Stimulated activated naive CD4-positive, alpha-beta T cell (primary cell): ENCODE measurements at places on chromosomes 2 and 18.

DNA sequence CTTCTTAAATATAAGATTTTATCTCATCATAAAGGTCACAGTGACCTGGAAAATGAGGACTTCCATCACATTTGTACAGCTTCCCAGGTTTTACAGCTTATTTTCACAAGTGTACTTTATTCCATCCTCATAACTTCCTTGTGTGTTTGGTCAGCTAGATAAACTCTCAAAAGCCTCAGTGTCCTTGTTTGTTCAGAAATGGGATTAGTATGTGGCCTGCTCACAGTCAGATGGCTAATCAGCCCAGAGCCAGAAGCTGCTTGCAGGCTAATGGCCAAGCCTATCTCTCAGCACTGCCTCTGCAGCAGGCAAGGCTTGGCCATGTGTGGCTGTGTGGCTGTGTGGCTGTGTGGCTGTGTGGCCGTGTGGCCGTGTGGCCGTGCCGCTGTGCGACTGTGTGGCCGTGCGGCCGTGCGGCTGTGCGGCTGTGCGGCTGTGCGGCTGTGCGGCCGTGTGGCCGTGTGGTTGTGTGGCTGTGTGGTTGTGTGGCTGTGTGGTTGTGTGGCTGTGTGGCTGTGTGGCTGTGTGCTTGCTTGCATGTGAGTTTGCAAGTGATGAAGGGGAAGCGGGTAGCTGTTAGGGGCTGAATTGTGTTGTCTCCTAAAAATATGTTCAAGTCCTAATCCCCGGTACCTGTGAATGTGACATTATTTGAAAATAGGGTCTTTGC lies 233.0 kb upstream of the TNP1 start:
- DNase-seq, result no peak

DNA sequence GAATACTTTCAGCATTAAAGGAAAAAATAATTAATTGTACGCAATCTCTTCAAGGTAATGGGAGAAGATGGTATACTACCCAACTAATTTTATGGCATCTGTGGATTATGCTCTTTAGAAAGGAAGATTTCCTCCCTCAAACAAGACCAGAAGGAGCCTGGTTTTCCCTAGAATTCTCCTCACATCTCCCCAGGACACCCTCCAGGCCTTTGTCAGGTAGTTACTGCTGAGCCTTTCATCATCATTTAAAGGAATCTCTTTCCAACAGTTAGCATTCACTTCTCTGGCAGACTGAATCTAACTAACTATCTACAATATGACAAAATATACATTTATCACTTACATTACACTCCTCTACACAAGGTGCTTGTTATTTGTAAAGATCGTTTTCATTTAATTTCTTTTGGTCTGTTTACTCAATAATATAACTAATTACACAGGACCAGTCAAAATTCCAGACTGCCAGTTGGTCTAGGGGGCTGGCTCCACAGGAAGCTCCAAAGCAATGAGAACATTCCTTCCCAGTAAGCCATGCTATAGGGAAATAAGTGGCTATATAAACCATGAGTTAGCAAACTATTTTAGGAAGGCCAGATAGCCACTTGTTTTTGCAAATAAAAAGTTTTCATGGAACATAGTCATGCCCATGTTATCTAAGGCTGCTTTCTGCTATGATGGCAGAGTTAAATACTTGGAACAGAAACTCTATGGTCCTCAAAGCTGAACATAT lies 19.1 kb downstream of the ZNF24 start:
- no peak for DNase-seq

DNA sequence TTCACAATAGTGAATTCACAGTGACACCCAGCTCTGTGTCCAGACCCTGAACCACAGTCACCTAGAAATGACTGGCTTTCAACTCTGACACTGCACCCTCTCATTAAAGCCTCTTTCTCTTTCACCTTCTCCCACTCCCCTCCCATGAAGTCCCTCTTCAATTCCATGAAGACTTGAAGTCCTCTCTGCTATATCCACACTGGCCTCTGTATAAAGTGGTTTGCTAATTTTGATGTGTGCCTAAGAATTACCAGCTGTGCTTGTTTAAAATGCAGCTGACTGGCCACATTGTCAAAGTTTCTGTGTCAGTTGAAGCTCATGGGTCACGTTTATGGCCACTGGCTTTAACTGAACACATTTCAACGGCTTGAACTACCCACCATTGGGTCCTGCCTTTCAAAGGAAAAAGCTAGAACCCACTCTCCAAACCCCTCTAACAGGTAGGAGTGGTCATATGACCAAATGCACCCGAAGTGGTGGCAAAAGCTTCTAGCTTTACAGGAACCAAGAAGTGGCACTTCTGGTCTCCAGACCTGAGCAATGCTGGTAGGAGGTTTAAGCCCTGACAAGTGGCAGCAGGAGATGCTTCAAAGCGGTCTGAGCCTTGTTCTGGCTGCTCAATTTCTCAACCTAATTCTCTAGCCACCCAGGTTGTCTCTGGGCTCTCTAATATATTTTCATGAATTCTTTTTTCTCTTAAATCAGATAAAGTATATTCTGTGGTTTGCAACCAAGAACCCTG lies 34.2 kb downstream of the B4GALT6 start:
- DNase-seq, result no peak

- no peak for DNase-seq
Measured at GRCh38 chr2:142220239-142220638, 89.4 kb upstream of the LRP1B start.

GRCh38 chr18:37965572-37965970 lies 400.0 kb upstream of the CELF4 start:
- no peak for DNase-seq

GRCh38 chr2:14633061-14633460 lies 544 bp downstream of the LRATD1 start:
- DNase-seq, result no peak

DNA sequence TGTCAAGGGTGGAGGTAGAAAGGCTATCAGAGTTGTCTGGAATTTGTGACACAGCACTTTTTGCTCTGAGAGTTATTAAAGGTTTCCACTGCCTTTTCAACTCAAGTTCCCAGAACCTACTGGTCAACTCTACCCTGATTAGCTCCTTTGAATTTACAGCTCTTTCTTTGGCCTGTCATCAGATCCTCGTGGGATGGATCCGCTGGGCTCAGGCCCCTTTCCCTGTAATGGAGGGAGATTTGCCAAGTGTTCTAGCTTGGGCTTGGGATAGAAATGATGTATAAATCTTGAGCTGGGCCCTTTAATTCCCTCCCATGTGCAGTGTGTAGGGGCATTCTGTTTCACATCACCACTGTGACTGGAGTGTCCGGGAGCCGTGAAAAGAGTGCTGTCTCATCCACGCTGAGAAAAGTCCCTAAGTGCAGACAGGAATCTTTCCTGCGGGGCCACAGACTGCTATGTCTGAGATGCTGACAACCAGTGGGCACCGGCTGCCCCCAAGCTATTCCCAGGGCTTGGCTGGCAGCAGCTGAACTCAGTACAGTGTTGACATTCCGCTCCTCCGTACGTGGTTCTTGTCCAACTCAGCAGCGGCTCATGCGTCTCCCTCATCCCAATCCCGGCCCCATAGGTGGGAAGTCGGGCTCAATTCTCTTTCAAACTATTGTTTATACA lies 46.9 kb upstream of the ARHGAP28 start:
- no peak for DNase-seq

DNA sequence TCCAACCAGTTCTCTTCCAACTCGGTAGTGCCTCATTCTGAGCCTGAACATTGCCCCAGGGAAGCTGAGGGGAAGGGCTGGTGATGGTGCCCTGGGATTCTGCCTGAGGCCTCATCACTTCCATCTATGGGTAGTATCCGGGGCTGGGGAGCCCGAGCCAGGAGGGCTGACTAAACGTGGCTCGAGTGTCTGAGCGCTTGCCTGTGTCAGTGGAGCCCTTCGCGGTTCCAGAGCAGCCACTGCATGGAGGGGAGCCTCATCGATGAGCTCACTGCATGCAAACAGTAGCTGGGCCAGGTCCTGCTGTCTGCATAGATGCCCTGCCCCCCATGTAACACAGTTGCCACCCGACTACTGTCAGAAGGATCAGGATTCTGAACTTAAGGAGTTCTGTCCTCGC lies 129.3 kb downstream of the GLI2 start:
- DNase-seq, result no peak

- no peak for DNase-seq
Measured at GRCh38 chr2:41364842-41365241, 683.0 kb upstream of the PKDCC start.

DNA sequence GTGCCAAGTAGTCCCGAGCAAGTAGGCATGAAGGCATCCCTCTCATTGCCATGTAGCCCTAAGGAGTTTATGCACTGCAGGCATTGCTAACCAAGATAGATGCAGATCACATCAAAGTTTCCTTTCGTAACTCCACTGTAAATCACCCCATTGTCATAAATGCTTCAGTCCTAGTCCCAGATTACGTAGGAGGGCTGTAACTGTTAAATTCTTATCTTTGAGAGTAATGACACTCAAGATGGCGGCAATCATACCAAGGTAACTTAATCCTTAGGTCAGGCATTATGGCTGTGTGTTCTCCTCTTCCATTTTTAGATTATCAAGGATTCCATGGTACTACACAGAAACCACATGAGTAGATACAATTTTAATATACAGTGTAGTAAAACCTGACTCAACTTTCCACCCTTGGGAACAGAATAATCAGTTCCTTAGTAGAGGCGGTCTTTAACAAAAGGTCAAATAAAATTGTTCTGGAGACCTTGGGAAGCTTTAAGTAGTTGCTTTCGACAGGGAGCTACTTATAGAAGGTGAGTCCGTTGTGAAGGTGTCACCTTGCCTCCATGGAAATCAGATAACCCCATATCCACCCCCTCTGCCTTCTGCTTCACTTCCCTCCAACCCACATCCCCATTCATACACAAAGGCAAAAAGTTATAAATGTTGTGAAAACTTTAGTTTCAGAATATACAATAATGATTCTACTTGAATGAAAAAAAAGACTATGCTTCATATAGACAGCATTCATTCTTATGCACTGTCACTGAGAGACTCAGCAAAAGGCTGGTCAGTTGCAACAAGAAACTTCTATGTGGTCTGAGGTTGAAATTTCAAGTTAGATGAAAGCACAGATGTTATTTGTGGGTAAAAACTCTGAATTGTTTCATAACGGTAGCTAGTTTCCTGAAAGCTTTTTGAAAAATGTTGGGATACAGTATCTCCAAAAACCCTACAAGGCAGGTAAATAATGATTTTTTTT lies 64.8 kb upstream of the GALNT5 start:
- DNase-seq, result no peak

DNA sequence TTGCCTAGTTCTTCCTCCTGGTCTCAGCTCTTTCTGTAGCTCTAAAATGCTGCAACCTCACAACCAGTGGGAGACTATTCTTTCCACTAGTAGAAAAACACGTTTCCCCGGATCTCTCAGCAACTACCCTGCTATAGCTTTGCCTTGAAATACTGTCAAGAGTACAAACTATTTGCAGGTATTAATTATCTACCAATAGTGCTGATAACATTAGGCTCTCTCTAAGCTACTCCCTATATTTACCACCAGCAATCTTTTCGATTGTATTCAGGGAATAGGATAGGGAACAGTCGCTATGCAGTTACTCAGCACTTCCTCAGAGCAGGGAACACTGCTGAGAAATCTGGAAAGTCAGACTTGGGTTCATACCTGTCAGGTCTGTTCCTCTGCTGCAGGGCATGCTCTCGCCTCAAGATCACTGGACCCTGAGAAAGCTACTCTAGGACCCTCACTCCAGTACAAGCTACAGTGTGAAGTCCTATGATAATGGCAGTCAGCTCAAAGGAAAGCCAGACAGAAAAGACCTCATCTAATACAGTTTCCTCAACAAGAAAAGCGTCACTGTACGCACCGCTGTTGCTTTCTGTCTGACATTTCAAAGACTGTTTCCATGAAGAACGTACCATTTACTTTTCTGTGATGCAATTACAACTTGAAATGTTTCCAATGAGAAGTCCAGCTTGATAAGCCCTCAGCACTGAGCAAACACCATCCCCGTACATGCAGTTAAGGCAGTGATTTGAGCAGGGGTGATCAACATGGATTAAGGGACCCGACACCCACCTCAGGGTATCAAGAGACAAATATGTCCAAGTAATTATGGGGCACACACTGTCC lies 22.7 kb downstream of the GDF7 start:
- DNase-seq, result no peak

DNA sequence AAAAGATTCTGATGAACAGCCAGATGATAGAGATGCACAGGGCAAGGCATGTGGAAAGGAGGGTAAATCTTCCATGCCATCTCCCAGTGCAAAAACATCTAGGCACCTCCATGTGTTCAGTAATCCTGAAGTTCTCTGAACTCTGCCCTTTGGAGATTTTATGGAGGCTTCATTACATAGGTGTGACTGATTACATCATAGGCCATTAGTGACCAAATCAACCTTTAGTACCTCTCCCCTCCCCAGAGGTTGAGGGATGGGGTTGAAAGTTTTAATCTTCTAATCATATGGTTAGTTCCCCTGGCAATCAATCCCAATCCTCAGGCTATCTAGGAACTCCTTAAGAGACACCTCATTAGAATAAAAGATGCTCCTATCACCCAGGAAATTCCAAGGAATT lies 2190.2 kb upstream of the PIK3C3 start:
- DNase-seq, result no peak

DNA sequence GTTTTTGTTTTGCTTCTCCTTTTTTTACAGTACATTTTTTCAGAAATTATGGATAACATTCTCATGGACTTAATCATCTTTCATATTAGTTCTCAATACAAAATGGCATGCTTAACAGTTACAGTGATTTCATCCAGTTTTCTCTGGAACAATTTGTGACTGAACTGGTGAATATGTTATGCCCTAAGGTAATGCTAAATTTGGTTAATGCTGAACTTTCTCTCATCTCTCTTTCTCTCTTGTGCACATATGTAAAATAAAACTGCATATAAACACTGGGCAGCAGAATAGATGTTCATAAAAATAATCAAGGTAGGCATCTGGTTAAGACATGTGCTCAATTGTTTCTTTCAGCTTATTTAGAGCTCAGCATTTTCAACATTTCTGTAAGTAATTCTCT lies 196.3 kb upstream of the TMEFF2 start:
- no peak for DNase-seq

GRCh38 chr2:99150706-99151105 lies 4.0 kb downstream of the TSGA10 start:
- no peak for DNase-seq

DNA sequence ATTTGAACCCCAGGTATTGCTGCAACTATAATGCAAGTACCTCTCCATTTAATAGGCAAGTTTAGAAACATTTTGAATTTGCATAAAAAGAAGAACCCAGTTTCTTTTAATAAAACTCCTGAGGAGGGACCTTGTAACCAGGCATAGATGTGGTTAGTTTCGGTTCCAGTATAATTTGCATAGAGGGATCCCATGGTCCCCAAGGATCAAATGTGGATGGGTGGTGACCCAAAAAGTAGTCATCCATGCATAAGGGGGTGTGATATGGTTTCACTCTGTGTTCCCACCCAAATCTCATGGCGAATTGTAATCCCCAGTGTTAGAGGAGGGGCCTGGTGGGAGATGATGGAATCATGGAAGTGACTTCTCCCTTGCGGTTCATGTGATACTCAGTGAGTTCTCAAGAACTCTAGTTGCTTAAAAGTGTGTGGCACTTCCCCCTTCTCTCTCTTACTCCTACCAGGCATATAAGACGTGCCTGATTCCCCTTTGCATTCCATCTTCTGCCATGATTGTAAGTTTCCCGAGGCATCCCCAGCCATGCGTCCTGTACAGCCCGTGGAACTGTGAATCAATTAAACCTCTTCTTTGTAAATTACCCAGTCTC lies 40.2 kb upstream of the SKA1 start:
- no peak for DNase-seq

GRCh38 chr18:72672364-72673184 lies 128.4 kb upstream of the CBLN2 start:
- no peak for DNase-seq

- DNase-seq, result no peak
Measured at GRCh38 chr2:226352941-226353560, 446.6 kb downstream of the IRS1 start.
